ENCODE measurements at places on chromosomes 1 and 21.

GRCh38 chr1:19974822-19975416, 4.5 kb downstream of the PLA2G2A start:
- peak; percentile 49 for DNase-seq

DNA sequence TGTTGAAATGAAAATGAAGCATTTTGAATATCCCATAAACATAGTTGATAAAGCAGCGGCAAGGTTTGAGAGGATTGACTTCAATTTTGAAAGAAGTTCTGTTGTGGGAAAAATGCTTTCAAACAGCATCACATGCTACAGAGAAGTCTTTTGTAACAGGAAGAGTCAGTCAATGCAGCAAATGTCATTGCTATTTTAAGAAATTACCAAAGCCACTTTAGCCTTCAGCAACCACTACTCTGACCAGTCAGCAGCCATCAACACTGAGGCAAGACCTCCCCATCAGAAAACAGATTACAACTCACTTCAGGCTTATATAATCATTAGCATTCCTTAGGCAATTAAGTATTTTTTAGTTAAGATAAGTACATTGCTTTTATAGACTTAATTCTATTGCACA, 33.8 kb upstream of the FCRL3 start:
- DNase-seq, result no peak

- peak; percentile 57 for DNase-seq
These were observed at the start of gene AVPR1B for GRCh38 chr1:206117151-206117948. TSS of gene AVPR1B (minus strand) at chr1:206117388. CDS start at chr1:206116890, 498 bp downstream.

DNA sequence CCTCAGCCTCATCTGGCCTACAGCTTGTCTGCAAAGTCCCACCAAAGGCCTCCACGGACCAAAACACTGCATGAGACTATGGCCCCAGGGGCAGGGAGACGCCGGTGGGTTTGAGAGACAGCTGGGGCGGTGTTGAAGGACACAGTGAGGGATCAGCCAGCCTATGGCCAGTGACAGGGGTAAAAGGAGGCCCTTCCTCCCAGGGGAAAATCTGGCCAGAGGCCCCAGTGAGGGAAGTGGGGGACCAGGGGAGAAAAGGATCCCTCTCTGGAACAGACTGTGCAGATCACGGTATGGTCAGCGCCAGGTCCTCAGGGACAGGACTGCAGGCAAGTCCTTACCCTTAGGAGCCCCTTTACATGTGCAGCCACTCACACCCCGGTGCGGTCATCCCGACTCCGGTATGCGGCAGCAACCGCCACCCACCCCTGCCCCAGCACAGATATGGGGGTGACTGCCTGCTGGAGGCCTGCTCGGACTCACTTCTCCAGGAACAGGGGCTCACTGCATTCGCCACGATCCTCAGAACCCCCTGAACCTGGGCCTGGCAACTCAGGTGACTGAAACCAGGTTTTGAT, 1.3 kb downstream of the CERS2 start:
- no peak for DNase-seq

DNA sequence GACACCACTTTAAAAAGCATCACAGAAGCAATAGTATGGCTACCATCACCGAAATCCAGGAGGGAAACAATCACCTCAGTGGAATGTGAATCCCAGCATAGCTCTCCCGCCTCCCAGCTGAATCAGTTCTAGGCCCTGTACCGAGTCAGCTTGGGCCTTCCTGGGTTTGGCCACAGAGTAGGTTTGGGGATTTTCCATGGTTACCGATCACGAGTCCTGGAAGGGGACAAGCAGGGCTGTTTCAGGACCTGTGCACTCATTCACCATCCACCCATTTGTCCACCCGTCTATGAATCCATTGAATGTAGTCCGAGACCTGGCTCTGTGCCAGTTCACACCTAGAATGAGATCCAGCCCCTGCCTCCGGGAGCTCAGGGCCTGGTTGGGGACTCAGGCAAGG, 94.2 kb downstream of the ARHGEF10L start:
- DNase-seq, result no peak

- DNase-seq, result peak; percentile 28
These were observed at the start of gene SLC44A3 for GRCh38 chr1:94819945-94820746. TSS of gene SLC44A3 (plus strand) at chr1:94820357. CDS start at chr1:94820452, 95 bp downstream.

DNA sequence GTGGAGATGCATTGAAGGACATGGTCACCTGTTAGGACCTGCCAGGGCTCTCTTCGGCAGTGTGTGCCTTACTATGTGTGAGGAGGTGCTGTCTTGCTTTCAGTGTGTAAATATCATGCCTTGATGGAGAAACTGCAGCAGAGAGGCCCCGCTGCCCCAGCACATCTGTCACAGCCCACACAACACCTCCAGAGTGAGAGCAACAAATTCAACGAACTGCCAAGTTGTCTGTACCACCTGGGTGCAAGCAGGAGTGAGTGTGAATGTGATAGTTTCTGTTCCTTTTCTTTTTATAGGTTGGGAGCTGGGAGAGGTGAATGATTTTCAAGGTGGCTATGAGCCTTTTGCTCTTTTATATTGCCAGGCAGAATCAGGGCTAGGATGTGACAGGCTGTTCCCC, 114.6 kb upstream of the KIAA0040 start:
- no peak for DNase-seq

Measured in KBM-7 (cell line).